ENCODE measurements at places on chromosomes 11 and 22.

DNA sequence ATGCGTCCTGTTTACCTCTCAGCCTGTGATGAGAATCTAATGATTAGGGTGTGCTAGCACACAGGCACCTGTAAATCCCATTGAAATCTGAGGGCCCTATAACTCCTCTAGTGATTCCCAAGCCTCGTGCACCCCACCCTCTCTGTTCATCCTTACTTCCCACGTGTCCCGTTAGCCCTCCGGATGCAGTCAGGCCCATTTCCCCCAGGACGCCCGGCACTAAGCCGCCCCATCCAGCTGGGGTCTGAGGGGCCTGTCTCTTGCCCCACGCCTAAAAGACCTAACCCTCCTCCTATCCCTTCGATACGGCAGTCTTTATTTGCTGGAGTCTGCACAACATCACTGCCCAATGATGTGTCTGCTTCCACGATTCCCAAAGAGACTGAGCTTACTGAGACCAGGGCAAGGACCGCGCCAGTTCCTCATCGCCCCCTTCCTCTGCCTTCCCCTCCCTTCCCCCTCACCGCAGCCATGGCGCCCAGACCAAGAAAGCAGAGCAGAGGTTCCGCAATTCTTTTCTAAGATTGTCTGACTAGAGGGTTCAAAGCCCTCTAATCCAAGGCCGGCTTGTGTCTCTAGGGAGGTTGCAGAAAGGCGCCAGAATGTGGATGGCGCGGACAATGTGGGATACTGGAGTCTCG, 1.1 kb upstream of the FADS2 start:
- H3K4me3 ChIP-seq = peak overlapping the region; percentile 98
- H3K4me1 ChIP-seq = peaks cover 32% of the 10 kb centered on the region
- no peak for DNase-seq
- no peaks in the 10 kb centered on the region for H3K36me3 ChIP-seq
- no peaks in the 10 kb centered on the region for H3K27me3 ChIP-seq

DNA sequence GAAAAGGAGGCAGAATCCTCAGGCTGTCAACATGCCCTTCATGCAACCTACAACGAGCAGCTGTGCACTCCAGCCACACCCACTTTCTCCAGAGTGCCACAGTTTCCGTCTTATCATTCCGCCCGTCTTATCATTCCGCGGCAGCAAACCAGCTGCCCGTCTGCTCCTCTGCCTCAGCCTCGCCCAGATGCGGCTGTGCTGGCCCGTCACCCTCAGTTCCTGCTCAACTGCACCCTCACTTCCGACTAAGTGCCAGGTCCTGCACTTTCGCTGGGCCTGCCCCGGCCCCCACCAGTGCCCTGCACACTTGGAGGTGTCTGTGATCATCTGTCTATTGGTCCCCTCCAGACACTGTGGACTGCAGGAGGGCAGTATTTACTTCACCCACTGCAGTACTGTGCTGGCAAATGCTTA, 43.7 kb downstream of the MICAL3 start:
- DNase-seq = peak; percentile 27
- H3K4me3 ChIP-seq = no peak overlapping the region
- H3K36me3 ChIP-seq = no peaks in the 10 kb centered on the region
- no peak overlapping the region for H3K27ac ChIP-seq

DNA sequence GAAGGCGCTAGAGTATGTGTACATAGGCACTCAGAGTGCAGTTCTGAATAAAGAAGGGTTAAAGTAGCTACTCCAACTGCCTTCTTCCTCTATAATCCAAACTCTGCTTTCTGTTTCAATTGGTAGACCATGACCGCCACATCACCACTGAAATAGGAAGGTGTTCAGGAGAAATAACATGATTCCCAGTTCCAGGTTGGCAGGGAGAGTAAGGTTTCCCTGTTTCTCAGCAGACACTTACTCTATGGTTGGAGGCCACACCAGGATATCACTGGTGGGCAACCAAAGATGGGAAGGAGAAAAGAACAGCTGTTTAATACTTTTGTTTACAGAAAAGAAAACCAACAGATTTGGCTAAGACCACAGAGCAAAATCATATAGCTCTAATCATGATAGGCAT, 37.9 kb downstream of the PAK1 start:
- H3K36me3 ChIP-seq = no peaks in the 10 kb centered on the region
- no peak overlapping the region for H3K4me3 ChIP-seq
- no peaks in the 10 kb centered on the region for H3K27me3 ChIP-seq
- H3K27ac ChIP-seq = no peak overlapping the region

GRCh38 chr11:64130618-64131017, 35.3 kb downstream of the MACROD1 start:
- H3K27ac ChIP-seq = no peak overlapping the region
- no peaks in the 10 kb centered on the region for H3K36me3 ChIP-seq
- H3K27me3 ChIP-seq = no peaks in the 10 kb centered on the region

DNA sequence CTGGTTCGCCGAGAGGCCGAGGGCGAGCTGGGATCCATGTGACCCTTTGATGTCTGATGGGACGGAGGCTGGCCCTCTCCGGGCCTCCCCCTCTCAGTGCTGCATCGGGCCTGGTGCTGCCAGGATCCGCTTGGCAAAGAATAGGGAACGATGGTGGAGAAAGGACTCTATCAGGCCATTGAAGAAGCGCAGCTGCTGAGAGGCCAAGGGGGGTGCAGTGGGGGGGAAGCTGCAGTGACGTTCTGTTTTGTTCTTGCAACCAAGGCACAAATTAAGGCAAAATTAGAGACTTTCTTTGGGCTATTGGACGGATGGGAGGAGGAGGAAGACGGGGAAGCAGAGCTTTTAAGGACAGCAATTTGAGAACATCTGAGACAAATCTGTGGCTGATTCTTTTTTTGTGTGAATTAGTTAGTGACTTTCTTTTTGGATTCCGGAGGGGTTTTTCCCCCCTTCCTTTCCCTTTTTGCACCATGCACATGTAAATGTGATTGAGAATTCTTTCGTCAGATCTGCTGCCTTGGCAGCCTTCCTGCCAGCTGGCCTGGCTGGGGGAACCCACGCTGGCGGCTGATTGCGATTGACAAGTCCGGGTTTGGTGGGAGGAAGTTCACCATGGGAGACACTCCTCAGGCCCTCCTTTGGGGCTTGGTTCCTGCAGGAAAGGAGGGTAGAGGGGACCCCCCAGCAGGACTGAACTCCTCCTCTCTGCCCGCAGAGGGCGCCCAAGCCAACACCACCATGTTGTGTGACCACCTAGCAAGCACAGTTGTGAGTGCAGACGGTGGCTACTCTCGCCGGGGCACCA, 214.6 kb downstream of the NTM start:
- peak; percentile 64 for DNase-seq
- H3K27me3 ChIP-seq = no peaks in the 10 kb centered on the region
- H3K27ac ChIP-seq = no peak overlapping the region

- H3K27me3 ChIP-seq = no peaks in the 10 kb centered on the region
- H3K36me3 ChIP-seq = no peaks in the 10 kb centered on the region
- no peaks in the 10 kb centered on the region for H3K4me1 ChIP-seq
- H3K27ac ChIP-seq = no peak overlapping the region
Observed at GRCh38 chr22:30270832-30271231, 4.2 kb upstream of the OSM start.

DNA sequence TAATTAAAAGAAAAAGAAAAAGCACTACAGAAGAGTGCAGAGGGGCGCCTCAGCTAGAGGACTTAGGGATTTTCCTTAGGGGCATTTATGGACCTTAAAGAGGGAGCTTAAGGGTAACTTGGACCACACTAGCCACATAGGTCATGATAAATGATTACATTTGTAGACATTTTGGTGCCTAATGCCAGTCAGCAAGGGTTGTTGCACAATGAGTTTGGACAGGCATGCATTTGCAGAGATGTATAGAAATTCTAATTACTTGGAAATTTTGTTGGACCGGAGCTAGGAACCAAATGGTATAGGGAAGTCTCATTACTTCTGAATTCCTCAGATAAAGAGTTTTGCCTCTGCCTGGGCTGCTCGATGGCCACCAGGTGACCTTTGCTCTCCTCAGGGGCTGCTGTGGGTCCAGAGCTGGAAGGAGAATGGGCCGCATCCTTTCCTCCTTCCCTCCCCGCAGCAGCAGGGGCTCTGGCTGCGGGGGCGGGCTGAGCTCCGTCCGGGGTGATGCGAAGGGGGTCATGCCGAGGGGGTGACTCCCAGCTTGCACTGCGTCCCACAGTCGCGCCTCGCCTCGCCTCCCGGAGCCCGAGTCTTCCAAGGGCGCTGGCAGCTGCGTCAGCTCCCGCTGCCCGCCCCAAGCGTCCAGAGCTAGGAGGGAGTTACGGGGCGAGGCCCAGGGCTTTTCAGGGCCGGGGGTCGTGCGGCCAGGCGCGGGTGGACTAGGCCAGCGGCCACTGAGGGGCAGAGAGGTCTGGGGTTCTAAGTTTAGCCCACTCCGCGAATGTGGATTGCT, 20.3 kb upstream of the MALAT1 start:
- peaks cover 30% of the 10 kb centered on the region for H3K4me1 ChIP-seq
- H3K27me3 ChIP-seq = no peaks in the 10 kb centered on the region
- DNase-seq = peak; percentile 34
- H3K36me3 ChIP-seq = no peaks in the 10 kb centered on the region
- H3K27ac ChIP-seq = peak overlapping the region; percentile 87

DNA sequence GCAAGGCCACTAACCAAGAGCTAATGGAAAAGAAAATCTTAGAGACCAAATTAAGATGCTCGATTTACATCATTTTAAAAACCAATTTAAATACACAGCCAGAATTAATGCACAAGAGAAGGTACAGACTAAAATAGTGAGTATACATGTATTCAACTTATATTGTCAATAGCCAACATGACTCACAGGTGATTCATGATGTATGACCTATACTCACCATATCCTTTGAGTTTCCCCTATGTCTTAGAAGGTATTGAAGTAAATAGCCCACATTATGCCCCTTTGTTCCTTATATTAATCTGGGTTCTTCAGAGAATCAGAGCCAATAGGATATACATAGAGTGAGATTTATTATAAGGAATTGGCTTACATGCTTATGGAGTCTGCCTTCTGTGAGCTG, 97.5 kb upstream of the ANO3 start:
- no peaks in the 10 kb centered on the region for H3K27me3 ChIP-seq
- no peak for DNase-seq
- H3K36me3 ChIP-seq = no peaks in the 10 kb centered on the region
- no peak overlapping the region for H3K4me3 ChIP-seq
- H3K27ac ChIP-seq = no peak overlapping the region

- H3K4me3 ChIP-seq = no peak overlapping the region
- peaks cover 10% of the 10 kb centered on the region for H3K4me1 ChIP-seq
- H3K27ac ChIP-seq = no peak overlapping the region
- DNase-seq = no peak
- H3K27me3 ChIP-seq = no peaks in the 10 kb centered on the region
- no peaks in the 10 kb centered on the region for H3K36me3 ChIP-seq
Observed at GRCh38 chr11:116882386-116882785, 45.0 kb upstream of the APOA1 start.

GRCh38 chr11:15640318-15640717, 525.6 kb downstream of the INSC start:
- H3K36me3 ChIP-seq = no peaks in the 10 kb centered on the region
- H3K4me1 ChIP-seq = no peaks in the 10 kb centered on the region
- H3K4me3 ChIP-seq = no peak overlapping the region

DNA sequence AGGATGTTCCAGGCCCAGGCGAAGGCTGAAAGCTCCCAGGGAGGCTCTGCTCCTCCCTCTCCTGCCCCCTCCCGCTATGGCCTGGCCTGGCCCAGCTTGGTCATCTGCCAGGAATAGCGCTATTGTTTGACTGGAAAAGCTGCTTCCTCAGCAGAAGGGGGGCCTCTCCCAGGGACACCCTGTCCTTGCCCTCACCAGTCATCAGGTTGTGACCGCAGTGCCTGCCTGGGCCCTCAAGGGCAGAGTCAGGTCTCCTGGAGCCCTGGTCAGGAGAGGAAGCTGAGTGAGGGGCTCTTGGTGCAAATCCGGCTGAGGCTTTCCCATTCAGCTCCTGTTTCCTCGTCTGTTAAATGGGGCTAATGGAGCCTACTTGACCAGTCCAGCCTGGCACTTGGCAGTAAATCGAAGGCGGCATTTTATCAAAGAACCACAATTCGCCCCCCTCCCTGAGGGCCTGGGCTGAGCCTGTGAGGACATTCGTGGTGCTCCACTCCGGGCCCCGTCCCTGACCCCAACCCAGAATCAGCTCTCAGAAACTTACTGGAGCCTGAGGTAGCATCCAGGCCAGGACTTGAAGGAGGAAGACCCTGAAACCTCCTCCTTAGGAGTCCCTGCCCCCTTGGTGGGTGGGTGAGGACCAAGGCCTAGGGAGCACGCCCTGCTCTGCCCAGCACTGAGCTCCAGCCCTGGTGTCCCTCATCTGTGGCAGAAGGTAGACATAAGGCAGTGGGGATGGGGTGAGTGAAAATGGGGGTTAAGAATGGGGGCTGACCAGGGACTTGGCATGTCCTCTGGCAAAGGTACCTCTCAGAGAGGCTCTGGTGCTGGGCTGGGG, 2.0 kb upstream of the CASTOR1 start:
- no peaks in the 10 kb centered on the region for H3K36me3 ChIP-seq
- no peaks in the 10 kb centered on the region for H3K27me3 ChIP-seq
- H3K4me1 ChIP-seq = peaks cover 17% of the 10 kb centered on the region
- no peak overlapping the region for H3K4me3 ChIP-seq
- peak; percentile 21 for DNase-seq

- H3K4me3 ChIP-seq = no peak overlapping the region
- H3K27me3 ChIP-seq = no peaks in the 10 kb centered on the region
- peak overlapping the region; percentile 59 for H3K27ac ChIP-seq
- peak; percentile 89 for DNase-seq
- H3K36me3 ChIP-seq = no peaks in the 10 kb centered on the region
- H3K4me1 ChIP-seq = peaks cover 34% of the 10 kb centered on the region
Observed at GRCh38 chr11:130580372-130580771, 131.9 kb downstream of the ADAMTS15 start.

- peaks cover 6% of the 10 kb centered on the region for H3K36me3 ChIP-seq
- peaks cover 29% of the 10 kb centered on the region for H3K4me1 ChIP-seq
- no peak for DNase-seq
- peak overlapping the region; percentile 63 for H3K4me3 ChIP-seq
Observed at GRCh38 chr11:62882788-62883501, 2.2 kb downstream of the SLC3A2 start.

DNA sequence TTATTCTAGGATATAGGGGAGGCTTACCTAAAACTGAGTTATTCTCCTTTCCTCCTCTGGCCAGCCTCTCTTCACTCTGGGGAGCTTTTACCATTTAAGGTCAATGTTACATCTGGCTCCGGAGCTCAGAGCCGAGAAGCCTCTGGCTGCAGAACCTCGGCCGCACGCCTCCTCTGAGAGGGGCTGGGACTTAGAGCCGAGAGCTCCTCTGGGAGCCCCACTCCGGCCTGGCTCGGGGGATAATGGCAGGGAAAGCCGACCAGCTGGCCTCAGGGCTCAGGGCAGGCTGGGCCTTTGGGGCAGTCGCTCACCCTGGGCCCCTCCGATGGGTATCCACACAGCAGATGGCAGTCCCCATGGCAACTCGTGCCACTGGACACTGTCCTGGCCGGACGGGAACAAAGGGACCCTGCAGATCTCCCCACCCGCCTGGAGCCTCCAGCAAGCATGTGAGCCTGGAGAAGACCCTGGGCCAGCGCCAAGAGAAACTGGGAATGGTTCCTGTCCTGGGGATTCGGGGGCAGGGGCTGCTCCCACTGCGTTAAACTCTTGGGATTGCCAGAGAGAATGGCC, at the start of gene IRAG1:
Gene IRAG1 (minus strand): TSS at position 247 of the 573 bp plus-strand sequence. CDS start 153 bp downstream, at position 94.
- no peaks in the 10 kb centered on the region for H3K27me3 ChIP-seq
- DNase-seq = peak; percentile 11
- no peaks in the 10 kb centered on the region for H3K4me1 ChIP-seq
- H3K4me3 ChIP-seq = no peak within 1 kb of the TSS
